ENCODE measurements at places on chromosomes 16 and 17.

DNA sequence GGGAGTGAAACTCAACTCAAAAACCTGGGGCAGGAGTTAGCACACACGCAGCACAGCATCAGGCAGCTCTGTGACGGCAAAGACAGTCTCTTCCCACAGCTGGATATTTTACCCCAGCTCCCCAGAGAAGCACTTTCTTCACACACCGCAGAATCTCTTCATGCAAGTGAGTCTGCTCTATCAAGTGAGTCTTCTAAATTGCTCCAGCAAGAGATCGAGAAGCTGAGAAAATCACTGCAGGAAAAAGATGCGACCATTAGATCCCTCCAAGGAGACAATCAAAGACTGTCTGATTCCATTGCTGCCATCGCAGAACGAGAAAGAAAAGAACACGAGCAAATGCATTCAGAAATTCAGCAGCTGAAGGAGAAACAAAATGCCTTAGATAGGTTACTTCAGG is 16.9 kb upstream of the LCMT1 start:
- no peak for DNase-seq

GRCh38 chr17:63274146-63274545 is 172.0 kb downstream of the CYB561 start:
- DNase-seq: no peak

DNA sequence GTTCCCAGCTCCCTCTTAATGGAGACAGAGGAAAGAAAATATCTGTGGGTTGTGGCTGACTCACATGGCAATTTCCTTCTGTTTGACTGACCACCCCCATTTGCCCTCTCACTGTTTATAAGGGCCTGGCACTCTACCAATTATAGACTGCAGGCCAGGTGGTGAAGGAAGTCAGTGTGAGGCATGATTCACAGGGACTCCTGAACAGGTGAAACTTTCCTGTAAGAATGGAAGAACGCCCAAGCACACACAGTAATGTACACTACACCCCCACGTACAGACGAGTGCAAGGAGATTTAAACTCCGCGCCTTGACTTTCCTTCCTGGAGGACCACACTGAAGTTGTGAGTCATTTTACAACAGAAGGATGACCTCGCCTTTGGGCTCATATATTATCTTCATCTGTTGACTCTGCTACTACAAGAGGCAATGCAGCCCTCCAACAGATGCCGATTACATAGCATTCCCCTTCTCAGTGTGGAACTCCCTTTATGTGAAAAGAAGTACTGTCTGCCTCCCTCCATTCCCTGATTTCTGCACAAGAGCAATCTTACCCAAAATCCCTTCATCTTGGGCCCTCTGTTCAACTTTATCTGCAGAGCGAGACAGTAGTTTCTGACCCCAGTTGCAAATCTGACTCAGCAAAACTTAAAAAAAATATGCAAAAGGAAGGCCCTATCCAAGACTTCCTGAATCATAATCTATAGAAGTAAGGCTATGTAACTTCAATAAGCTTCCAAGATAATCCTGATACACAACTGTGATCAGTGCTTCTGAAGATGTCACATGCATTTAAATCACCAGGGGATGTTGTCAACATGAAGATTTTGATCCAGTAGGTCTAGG is 163.6 kb downstream of the SHISA6 start:
- no peak for DNase-seq

- DNase-seq: no peak
Observed at GRCh38 chr16:83238949-83239691, 568.7 kb upstream of the HSBP1 start.

- no peak for DNase-seq
Observed at GRCh38 chr17:74561586-74561985, 5.7 kb downstream of the CD300H start.

- DNase-seq: peak; percentile 90
Observed at GRCh38 chr17:72715906-72716572, 376.4 kb downstream of the SLC39A11 start.

DNA sequence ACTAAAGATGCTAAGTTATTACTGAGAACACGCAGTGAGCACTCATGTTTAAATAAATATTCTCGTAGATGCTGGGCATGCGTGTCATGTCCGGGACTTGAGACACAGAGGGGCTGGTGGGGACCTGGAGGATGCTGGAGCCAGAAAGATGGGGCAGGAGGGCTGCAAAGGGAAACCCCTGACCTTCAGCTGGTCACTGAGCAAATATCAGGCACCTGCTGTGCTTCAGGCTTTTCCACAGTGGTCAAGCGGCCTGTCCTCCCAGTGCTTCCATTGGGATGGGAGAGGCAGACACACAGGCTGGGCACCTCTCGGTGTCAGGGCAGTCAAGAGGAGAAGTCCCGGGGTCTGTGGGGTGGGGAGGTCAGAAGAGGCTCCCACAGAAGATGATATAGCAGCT is 211.4 kb downstream of the GSG1L start:
- DNase-seq: no peak

DNA sequence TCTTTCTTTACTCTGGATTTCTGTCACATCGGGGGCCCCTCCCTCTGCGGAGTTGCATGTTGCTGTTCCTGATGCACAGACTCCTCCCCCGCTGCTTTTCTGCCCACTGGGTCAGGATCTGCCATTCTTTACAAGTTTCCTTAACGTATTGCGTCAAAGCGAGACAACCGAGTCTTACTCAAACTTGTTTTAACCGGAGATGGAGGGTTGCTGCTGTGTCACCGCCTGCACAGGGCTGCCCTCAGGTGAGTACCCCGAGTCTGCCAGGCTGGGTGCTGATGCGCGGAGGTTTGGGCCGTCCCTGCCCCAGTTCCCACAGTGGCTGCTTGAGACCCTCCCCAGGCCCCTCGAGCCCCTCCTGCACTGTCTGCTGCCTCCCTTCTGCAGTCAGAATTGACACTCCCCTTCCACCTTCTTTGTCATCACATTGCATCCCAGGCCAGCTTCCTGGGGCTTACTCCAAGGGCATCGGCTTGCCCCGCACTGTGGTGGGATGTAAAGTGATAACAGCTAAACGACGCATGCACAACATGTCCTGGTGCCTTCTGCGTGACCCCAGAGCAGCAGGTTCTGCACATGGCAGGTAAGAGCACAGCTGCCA is 19.3 kb downstream of the CARHSP1 start:
- DNase-seq: no peak

DNA sequence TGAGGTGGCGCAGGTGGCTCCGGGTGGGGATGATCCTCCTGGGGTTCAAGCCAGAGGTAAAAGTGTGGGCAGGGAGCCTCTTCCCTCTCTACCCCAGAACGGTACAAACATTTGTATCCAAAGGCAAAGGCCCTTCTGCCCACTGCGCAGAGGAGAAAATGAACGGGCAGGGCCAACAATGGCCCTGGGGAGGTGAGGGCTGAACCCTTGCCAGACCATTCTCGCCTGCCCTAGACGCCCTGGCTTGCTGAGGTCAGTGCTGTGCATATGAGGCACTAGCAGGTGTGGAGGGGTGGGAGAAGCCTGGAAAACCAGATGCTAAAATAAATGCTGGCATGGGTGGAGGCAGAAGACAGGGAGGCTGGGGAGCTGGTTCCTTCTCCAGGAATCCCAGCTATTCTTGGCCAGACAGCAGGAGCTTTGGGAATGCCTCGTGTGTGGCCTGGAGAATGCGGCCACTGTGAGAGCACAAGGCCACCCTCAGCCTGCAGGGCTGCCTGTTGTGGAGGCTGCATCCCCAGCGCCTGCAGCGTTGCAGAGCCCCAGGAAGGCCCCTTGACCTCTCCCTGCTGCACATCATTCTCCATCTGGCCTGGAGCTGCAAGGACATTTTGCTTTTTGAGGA is 4.5 kb downstream of the C17orf50 start:
- DNase-seq: no peak

DNA sequence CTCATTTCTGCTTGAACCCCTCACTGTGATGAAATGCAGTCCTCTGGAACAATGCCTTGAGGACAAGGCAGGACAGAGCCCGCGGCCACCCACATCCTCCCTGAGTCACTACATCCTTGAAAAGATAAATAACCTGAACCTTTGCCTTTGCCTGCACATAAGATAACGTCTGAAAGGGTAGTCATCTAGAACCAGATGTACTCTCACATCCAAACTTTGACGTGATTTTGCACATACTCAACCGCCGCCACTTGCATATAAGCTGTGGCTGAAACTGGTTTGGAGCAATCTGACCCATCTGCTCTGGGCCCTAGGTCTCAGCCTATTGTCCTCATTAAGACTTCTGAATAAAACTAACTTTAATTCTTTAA is 252.1 kb downstream of the PHKB start:
- no peak for DNase-seq

GRCh38 chr17:81934850-81935708 is 2.0 kb downstream of the PYCR1 start:
- no peak for DNase-seq

GRCh38 chr17:12995106-12995895 is 22.5 kb downstream of the ELAC2 start:
- DNase-seq: no peak

DNA sequence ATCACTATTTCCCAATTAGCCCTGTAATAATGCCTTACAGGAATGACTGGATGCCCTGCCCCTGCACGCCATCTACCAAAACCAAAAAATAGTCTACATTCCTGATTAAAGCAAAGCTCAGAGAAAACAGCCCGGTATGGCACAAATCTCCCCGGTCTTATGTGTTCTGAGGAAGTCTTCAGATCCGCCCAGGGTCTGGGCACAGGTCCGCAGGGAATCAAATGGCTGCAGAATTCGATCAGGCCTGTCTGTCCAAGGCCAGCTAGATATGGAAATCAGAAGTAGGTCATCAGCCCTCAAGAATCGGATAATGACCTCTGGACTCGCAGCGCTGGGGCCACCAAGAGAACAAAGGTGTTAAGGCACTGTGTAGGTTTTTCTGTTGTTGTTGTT is 171.0 kb downstream of the ZFHX3 start:
- DNase-seq: peak; percentile 9

DNA sequence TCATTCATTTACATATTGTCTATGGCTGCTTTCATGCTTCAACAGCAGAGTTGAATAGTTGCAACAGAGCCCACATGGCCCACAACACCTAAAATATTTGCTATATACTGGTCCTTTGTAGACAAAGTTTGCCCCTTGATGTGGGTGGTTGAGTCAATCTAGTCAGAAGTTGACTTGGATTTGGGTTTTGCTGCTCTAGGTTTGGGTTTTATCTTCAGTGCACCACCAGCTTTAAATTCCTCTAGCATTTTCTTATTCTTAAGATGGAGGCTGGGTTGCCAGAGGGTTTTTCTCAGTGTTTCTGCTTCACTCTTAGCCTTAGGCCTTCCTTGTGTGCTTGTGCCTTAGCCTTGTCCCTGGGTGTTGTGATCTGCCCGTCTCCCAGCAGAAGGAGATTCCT is 51.0 kb downstream of the CCDC182 start:
- DNase-seq: no peak

- no peak for DNase-seq
Observed at GRCh38 chr16:81424771-81425170, 19.8 kb upstream of the CMIP start.

GRCh38 chr17:49456183-49456965 is 38.7 kb upstream of the NGFR start:
- DNase-seq: peak; percentile 43

- no peak for DNase-seq
Observed at GRCh38 chr17:48155889-48156611, 48.5 kb downstream of the SNX11 start.

DNA sequence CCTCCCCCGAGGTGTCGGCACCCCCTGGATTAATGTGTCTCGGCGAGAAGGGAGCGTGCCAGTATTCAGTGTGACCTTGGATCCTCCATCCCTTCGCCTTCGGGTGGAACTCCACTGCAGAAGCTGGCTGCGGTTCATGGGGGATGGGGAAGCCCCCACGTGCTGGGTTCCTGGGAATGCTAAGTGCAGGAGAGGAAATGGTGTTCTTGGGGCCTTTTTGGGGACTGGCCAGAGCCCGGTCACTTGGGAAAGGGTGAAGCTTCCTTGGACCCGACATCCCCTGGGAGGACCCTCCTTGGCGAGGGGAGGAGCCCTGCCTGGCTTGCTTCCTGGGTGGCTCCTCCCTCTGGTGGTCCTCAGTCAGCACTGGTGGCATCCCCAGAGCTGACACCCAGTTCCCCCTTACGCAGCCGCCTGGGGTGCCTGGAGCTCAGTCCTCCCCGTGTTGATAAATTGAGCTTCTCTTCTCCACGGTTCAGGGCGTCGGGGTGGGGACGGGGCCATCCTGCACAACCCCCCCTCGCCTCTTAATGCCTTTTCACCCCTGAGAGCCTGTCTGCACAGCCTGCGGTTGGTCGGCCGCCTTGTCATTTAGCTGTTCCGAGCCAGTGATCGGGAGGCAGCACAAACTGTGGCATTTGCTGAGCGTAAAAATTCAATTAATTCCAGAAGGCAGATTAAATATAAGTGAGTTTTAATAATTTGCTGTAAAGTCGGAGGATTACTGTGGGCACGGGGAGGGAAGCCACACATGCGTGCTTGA is 30.7 kb upstream of the GSE1 start:
- no peak for DNase-seq

DNA sequence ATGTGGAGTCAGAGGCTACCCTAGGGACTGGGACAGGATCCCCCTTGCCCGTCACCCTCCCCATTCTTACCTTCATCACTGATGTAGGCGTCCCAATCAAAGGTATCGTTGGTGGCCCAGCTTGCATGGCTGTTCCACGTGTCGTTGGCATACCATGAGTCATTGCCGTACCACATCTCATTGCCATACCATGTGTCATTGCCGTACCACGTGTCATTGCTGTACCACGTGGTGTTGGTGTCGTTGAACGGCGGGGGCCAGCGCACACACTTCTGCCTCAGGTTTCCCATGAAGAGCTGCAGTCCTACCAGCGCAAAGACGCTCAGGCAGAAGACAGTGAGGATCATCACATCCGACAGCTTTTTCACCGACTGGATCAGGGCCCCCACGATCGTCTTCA is 4.8 kb downstream of the SCN4A start:
- DNase-seq: no peak

DNA sequence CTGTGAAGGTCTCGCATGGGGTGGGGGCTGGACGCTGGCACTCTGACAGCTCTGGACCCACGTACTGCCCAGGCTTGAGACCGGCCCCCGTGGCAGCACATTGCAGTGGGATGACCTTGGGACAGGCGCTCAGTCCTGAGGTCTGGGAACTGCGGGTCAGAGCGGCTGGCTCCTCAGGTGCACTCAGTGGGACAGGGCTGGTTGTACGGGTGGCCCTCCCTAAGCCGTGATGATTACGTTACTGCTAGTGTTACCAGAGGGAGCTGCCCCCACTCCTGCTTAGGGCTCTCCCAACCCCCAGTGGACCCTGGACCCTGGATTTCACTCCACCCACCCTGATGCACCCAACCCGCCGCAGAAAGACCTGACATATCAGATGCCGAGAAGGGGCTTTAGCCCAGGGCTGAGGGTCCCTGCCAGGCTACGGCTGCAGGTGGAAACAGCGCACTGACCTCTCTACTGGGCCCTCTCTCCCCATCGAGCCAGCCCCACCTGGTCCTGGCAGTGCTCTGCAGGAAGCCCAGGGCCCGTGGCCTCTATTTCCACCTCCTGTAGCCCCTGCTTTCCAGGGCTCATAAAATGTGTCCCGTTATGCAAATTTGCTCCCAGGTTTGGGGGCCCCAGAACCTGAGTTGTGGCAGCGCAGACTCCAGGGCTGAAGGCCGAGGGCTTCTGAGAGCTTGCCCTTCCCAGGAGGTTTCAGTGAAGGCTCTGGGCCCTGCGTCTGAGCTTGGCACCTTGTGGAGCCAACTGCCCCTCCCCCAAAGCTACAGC is 77.2 kb downstream of the RTN4RL1 start:
- no peak for DNase-seq

GRCh38 chr16:86735727-86736126 is 157.4 kb downstream of the FOXL1 start:
- no peak for DNase-seq
